ENCODE measurements at places on chromosomes 1 and 21.

DNA sequence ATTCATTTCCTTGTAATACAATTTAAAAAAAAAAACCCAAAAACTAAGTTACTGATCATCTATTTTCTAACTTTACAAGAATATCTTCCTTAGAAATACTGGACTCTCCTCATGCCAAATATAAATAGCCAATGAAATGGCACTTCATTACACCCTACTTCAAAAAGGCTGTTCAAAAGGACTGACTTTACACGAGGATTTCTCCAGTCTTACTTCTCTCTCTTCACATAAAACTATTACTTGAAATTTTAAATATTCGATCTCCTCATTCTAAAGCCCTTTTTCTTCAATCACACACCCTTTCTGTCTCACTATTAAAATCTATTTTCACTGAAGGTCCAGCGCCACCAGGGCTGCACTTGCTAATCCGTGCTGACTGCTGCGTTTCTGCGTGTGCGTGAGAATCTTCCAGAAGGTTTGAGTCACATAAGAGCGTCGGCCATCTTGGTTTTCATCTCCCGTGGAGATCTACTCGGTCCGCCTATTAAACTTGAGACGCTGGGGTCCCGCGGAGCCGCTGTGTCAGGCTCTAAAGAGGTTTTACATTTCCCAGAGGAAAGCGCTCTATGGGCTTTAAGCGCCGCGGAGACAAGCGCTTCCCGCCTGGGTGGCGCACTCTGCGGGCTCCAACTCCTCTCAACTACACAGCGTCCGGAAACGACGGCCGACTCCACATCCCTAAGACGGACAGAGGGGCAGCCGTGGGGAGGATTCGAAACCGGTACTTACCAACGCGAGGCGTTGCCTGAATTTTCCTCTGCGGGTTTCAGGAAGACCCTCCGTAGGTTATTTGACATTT, 631 bp downstream of the LRIF1 start:
- peak; percentile 80 for DNase-seq

DNA sequence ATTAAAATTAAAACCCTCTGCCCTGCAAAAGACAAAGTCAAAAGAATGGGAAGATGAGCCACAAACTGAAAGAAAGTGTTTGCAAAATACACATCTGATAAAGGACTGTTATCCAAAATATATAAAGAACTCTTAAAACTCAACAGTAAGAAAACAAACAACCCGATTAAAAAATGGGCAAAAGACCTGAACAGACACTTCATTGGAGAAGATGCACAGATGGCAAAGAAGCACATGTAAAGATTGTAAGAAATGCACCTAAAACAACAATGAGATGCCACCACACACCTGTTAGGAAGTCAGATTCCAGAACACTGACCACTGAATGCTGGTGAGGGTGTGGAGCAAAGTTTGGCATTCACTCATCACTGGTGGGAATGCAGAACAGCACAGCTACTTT, 24.6 kb upstream of the POFUT2 start:
- no peak for DNase-seq

- DNase-seq = no peak
Observed at GRCh38 chr21:28541371-28542112, 451.1 kb downstream of the LTN1 start.

GRCh38 chr1:81029266-81029665, 771.5 kb upstream of the ADGRL2 start:
- DNase-seq = no peak

DNA sequence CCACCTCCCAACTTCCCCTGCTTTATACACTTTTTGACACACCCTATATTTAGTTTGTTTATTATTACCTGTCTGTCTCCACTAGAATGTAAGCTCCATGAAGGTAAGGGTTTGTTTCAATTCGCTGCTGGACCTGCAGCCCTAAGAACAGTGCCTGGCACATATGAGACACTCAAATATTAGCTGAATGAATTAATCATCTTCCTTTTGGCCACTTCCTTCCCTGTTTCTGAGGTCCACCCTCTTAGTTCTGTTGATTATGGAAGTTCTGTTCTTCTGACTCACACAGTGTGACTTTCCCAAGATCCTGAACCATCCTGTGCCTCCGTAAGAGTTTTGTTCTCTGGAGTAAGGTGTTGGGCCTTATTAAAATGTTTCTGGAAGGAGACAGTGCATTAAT, 40.4 kb upstream of the GJA5 start:
- DNase-seq = no peak

DNA sequence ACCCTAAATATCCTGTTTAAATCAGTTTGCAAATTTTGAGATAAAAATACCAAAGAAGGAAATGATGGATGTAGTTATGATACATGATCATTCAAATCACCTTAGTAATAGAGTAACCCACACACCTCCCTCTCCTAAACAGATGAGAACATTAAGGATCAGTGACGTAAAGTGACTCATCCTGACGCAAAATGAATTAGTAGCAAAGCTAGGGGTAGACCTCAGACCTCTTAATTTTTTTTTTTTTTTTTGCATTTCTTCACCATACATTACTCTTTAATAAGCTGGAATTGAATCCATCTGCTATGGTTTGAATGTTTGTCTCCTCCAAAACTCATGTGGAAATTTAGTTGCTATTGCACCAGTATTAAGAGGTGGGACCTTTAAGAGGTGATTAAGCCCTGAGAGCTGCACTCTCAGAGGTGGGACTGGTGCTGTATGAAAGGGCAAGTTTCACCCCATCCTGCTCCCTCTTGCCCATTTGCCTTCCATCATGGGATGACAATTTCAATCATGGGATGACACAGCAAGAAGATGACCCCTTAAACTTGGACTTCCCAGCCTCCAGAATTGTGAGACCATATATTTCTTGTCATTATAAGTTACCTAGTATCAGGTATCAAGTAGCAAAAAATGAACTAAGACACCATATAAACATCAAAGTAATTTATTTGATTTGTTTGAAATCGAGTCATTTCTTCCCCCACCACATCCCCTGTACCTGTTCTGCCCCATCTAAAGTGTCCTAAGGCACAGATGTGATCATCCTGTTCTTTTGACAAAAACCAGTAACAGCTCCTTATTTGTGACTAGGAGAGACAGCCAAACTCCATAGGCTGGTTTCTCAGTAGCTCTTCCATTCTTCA, 114.6 kb upstream of the DUSP10 start:
- no peak for DNase-seq

DNA sequence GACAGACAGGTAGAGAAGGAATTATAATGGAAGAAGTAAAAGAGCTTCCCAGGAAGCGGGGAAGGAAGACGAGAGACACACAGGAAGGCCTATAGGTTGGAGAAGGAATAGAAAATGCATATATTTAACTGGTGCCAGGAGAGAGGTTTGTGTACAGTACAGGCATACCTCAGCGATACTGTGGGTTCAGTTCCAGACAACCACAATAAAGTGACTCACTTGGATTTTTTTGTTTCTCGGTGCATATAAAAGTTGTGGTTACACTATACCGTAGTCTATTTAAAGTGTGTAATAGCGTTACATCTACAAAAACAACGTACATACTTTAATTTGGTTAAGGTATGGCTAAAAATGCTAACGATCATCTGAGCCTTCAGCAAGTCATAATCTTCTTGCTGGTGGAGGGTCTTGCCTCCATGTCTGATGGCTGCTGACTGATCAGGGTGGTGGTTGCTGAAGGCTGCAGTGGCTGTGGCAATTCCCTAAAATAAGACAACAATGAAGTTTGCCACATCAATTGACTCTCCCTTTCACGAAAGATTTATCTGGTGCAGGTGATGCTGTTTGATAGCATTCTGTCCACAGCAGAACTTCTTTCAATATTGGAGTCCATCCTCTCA, 16.0 kb downstream of the YARS1 start:
- DNase-seq = peak; percentile 68

DNA sequence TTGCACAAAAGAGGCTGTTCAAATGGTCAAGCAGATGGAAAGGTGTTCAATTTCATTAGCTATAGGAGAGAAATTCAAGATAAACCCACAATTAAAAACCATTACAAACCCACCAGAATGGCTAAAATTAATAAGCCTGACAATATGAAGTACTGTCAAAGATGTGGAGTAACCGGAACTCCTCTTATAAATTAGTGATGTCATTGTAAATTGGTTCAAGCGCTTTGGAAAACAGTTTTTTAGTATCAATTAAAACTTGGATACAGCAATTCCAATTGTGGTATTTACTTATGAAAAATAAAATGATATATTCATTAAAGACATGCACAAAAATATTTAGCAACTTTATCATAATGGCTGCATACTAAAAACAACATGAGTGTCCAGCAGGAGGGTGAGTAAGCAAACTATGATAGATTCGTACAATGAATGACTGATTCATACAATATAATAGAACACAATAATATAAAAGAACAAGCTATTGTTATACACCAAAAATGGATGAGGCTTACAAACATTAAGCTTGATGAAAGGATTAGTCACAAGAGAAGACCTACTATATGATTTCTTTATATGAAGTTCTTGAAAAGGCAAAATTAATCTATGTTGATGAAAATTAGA, 38.4 kb upstream of the FGGY start:
- DNase-seq = no peak

DNA sequence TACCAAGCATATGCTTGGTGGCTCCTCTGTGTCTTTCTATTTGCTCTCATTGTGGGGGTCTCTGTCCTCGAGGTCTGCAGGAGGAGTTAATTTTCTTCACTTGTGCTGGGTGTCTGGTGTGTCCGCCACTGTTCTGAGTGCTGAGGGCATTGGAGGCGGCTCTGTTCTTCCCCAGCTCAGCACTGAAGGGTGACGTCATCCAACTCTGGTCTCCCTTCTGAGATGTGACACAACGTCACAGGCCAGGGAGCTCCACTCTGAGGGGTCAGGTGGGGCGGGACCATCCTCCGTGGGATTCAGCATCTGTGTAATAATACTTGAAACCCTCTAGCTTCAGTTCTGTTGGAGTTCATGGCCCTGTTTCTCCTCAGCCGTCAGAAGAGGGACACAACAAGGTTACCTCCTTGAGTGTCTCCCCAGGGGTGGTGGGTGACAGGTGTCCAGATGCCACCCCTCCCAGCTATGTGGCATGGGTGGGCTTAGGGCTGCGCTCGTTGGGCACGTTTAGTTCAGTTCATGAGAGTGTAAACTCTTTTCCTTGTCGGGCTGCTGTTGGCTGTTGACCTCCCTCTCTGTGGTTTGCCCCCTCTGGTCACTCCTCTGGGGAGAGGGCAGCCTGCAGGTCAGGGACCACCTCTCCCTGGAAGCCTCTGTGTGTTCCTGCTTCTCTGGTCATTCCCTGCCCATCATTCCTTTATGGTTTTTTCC, 3.1 kb downstream of the IBA57 start:
- DNase-seq = no peak

DNA sequence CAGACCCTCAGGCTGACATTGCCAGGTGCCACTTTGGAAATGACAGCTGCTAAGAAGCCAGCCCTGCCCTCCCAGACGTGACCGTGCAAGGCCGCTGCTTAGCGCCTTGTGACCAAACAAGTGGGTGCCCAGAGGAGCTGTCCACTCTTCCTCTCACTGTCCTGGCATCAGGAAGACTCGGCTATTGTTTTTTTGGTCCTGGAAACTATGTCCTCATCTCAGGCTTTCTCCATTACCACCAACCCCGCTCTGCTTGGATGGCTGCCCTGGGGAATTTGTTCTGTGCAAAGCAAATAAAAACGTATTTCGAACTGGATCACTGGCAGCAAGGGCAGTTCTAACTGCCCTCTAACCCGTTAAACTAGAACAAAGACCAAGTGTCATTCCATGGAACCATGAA, 13.7 kb upstream of the TENT5C start:
- DNase-seq = no peak

DNA sequence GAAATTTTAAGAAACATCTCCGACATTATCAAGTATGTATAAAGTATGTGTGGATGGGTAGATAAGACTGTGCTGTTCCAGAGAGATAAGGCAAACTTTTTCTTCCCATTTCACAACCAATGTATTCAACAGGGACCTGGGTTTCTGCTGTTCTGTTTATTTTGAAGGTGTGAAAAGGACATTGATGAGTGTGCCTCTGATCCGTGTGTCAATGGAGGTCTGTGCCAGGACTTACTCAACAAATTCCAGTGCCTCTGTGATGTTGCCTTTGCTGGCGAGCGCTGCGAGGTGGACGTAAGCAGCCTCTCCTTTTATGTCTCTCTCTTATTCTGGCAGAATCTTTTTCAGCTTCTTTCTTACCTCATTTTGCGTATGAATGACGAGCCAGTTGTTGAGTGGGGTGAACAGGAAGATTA, 174.0 kb downstream of the CRB1 start:
- no peak for DNase-seq

- no peak for DNase-seq
Observed at GRCh38 chr21:45806042-45806441, 162.5 kb downstream of the PCBP3 start.

DNA sequence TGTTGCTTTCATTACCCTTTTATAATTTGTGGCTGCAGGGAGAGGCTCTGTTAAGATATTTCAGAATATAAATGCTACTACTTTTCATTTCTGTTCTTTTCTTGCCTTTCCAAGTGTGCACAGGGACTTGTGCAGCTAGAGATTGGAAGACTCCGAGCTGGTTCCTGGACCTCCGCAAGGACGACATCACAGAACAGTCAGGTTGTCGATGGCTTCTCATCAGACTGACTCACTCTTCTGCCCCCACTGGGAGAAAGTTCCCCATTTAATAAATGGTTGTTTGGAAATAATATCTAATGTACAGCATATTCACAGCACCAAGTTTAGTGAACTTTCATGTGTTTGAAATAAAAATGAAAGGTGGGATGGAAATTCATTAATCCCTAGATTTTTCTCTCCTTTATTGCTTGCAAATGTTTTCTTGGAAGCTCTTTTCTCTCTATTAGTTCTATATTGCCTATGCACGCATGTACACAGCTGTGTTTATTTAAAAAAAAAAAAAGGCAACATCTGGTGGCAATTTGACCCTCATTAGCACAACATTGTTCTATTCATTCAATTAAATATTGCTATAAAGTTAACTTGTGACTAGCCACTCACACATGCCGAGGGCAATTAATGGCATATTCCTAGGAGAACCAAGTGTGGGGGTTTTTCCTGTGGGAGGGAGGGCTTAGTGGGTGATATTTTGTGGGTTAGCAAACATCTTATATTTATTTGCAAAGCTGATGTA, 77.5 kb upstream of the L1TD1 start:
- no peak for DNase-seq

GRCh38 chr1:203672346-203672745, 45.7 kb downstream of the ATP2B4 start:
- peak; percentile 51 for DNase-seq

- DNase-seq = peak; percentile 60
Observed at GRCh38 chr1:234911787-234912186, 216.8 kb downstream of the TOMM20 start.

All from CD4-positive, alpha-beta T cell treated with Interleukin-12 subunit alpha and Interleukin-12 subunit beta, for 1 hour (primary cell).